ENCODE measurements at places on chromosomes 11 and 22.

DNA sequence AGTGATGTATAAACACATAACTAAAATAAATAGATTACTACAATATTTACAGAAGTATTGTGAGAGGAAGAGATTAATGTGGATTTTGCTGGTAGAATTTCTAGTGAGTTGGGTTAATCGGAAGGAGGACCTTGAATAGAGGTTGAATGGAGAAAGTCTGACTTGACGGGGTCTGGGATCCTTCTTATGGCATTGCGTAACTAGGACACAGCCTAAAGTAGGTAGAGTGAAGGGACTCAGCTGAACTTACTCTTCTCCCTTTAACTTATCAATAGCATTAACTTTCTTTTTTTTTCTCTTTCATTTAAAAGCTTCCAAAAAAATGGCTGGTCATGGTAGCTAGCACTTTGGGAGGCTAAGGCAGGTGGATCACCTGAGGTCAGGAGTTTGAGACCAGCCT, 139.2 kb downstream of the HIPK3 start:
- no peak for DNase-seq

DNA sequence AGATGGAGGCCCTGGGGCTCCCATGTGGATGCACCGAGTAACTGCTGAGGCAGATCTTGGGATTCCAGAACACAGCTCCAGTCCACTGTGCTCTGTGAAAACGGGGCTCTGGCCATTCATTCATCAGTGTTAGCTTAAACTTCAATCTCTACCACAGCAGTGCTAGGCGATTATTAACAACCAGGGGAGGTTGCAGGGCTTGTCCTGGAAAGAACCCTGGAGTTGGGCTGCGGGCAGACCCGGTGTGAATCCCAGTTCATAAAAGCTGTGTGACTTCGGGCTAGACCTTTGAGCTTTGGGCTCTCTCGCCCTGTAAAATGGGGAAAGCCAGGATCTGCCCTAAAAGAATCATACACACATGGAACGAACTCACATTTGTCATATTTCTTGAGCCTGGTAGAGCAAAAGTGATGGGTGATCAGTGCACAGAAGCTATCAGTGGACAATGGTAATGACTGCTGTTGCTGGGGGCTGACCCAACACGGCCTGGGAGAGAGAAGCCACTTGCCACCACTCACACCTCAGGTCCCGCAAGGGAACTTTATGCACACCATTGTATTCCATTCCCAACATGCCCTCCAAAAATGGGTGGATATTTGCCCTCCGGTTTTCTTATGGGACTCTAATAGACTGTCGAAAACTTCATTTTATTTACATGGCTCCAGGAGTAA, 15.6 kb upstream of the CRYBB3 start:
- no peak for DNase-seq

GRCh38 chr22:17811119-17811518, 36.9 kb upstream of the BID start:
- DNase-seq, result no peak

- DNase-seq, result no peak
Measured at GRCh38 chr11:134231958-134232659, 7.6 kb downstream of the VPS26B start.

- DNase-seq, result no peak
Measured at GRCh38 chr11:129590030-129590752, 214.5 kb downstream of the BARX2 start.

GRCh38 chr11:59918987-59919589, 19.1 kb upstream of the OOSP1 start:
- peak; percentile 72 for DNase-seq

GRCh38 chr11:45724153-45724552, 58.7 kb upstream of the CHST1 start:
- DNase-seq, result no peak

GRCh38 chr11:68756171-68756766, 4.9 kb upstream of the TESMIN start:
- peak; percentile 76 for DNase-seq

DNA sequence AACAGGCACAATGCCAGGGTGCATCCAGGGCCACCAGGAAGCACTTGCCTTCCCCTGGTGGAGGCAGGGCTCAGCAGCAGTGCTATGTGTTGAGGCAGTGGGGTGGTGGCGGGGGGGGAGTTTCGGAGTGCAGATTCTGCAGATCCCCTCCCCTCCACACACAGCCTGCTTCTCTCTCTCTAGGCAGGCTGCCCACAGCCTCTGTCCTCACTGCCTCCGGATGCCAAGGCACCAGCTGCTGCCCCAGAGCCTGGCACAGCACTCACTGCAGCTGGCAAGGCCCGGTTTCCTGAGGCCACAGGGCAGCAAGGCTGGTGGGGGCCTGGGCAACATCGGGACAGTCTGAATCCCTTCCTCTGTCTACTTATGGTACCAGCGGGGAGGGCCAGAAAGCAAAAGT, 35.8 kb downstream of the NRXN2 start:
- no peak for DNase-seq

DNA sequence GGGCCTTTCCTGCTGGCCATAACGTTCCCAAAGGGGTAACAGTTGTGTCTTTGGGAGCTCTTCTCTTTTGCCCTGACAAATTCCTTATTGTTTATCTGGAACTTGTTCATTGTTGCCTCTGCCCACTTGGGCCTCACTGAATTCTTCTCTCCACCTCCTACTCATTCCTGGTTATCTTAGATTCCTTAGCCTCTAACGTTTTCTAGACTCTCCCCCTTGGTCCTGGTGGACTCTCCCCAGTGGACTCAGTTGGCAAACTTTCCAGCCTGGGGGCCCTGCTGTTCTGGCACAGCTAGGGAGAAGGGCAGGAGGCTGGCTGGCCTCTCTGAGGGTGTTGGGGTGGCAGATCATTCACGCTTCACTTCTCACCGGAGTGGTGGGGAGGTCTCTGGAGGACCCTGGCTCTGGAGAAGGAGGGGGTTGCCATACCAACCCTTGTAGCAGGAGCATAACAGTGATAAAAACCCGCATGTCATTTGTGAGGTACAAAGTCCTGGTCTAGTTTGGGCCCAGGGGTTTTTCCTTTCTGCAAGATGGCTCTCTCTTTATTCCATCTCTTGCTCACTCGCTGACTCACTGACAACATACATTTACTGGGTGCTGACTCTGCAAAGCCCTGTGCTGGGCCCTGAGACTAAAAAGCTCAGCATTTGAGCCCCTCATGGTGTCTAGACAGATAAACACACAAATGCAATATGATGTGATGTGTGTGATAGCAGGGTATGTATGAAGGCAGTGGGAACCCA, 39.7 kb downstream of the YWHAH start:
- no peak for DNase-seq

DNA sequence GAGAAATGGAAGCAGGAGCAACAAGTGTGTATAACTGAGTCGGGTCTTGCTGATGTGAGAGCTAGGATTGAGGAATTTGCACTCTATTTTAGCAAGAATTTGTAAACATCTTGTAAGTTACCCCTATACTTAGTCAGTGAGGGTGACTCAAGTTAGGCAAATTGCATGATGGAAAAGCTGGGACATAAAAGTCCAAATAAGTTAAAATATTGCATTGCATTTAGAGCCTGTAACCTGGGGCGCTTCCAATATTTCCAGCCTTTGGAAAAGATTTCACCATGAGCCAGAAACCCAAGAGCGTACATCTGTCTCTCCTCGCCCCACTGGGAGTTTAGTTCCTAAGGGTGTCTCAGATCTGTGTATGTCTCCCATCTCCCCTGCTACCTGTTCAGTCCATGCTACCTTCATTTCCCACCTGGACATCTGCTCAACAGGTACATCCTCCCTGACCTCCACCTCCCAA, 37.0 kb upstream of the ACCSL start:
- no peak for DNase-seq

- DNase-seq, result no peak
Measured at GRCh38 chr11:18065572-18065971, 19.5 kb upstream of the TPH1 start.

DNA sequence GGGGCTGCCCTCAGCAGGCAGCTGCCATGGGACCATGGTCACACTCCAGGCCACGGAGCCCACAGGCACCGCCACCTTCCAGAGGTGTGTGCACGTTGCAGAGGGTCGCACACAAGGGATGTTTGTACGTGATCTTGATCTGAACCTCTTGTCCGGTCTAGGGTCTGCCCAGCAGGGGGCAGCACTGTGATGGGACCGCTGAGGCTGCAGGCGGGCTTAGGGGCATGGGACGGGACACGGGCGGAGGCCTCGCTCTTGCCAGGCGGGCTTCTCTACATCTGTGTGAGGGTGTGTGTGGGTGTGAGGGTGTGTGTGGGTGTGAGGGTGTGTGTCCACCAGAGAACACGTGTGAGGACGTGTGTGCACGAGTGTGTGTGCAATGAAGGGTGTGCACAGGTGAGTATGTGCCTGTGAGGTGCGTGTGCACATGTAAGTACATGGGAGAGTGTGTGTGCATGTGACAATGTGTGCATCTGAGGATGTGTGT, 52.4 kb downstream of the CACNA1I start:
- DNase-seq, result no peak

DNA sequence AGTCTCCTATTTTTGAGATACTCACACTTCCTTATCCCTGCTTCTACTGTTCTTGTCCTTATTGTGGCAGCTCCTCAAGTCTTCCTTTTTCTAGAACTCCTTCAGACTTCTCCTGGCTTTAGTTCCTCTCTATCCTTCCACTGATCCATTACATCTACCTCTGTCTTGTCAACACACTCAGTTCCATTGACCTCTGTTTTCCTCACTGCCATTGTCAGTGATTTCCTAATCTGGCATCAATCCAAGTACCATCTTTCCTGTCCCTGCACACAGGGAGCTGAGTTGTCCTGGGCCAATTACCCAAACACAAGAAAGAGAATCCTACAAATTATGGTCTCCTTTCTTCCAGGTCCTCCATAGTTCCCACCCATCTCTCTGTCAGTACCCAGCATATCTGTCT, 27.9 kb upstream of the RIC3 start:
- DNase-seq, result no peak

DNA sequence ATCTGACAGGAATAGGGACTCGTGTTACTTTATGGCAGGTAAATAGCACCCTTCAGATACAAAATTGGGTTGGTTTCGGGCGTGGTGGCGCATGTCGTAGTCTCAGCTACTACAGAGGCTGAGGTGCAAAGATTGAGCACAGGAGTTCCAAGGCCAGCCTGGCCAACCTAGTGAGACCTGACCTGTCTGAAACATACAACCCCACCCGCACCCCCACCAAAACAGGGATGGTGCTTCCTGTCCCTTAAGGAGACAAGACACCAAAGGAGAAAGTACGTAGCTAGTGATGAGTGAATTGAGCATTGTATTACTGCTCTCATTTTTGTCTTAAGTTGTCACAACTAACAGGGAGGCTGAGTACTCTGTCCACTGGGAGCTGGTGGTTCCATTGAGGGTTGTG, 14.1 kb downstream of the RBM4 start:
- no peak for DNase-seq

- DNase-seq, result peak; percentile 67
Measured at GRCh38 chr11:76234416-76235232, 28.3 kb upstream of the WNT11 start.

DNA sequence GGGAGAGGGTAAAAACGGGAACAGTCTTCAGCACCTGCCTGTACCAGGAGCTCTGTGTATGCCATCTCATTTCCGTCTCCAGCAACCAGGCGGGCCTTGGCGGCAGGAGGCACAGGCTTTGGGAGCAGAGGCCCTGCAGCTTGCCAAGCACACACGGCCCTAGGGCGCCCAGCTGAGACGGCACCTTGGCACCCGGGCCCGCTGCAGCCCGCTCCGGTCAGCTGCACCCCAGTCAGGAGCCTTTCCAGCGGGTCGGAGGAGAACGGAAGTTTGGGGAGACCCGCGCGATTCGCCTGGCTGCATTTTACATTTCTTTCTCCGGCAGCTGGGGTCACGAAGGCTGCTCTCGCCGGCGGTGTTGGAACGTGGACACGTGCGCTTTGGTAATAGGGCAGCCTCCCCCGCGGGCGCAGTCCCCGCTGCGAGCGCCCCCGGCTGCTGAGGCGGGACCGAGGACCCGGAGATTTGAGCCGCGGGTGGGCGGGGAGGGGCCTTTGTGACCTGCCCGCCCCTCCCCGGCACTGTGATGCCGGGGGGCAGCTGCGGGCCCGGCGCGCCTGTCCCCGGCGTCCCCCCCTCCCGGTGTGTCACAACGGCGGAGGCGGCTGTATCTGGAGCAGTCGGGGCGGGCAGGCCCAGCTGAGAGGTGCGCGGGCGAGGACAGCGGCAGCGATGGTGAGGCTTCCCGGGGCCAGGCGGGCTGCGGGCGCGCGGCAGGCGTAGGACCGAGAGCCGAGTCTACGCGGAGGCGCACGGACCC, at the start of gene TUBA8:
Gene TUBA8 (plus strand): TSS at position 616 of the 760 bp plus-strand sequence. CDS start 57 bp downstream, at position 673.
- peak; percentile 46 for DNase-seq

GRCh38 chr11:7578276-7578955, 64.6 kb downstream of the PPFIBP2 start:
- DNase-seq, result no peak

DNA sequence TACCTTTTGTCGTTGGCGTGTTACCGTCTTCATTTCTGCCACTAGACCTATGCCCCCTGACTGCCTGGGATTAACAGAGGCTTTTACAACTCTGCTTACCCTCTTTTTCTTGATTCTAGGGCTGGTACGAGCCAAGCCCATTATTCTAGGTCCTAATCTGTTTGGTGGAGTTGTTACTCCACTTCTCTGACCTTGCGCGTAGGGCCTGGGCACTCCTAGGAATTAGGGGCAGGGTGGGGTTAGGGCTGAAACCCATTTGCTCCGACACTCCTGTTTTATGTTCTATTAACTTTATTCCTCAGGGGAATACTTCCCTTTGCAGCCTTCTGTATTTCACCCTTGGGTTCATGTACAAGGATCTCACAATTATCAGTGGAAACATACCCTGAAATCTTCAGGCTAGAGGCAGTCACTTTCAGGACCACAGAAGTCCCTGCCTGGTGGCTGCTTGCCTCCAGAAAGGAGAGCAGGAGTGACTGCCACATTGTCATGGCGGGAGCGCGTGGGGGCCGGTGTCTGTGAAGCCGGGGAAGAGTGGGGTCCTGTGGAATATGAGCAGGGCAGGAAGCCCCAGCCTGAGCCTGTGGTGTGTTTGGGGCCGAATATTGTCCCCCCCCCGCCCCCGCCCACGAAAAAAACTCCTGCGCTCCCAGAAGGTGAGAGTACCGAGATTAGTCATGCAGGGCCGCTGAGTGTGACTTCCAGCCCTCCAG, 731 bp upstream of the SLC37A2 start:
- DNase-seq, result no peak

GRCh38 chr11:71947498-71947897, 18.7 kb downstream of the RNF121 start:
- no peak for DNase-seq

- DNase-seq, result no peak
Measured at GRCh38 chr11:73270855-73271477, 1.2 kb upstream of the P2RY6 start.

GRCh38 chr22:50670914-50671538, 1.6 kb upstream of the SHANK3 start:
- DNase-seq, result no peak

DNA sequence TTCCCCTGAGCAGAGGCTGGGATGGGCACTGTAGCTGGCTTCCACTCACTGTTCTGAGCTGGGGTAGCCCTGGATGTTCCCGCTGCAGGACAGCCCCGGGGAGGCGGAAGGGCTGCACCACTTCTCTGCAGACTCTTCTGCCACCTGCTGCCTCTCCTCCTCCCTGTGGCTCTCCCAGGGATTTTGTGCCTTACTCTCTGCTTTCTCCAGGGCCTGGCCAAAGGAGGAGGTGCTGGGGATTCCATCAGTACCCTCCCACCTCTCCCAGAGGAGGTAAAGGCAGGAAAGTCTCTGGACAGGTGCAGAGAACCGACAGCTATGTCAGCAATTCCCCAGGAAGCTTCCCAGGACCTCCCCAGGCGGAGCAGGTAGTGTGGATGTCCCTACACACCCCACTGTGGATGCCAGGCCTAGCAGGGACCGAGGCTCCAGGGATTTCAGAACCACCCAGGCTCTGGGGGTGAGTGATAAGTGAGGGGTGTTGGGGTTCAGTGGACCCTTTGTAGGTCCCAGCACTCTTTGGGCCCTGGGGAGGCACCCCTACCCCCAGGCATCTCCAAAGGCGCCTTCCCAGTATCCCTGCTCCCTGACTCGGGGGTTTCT, 11.3 kb downstream of the DUSP8 start:
- DNase-seq, result no peak

All from M059J (cell line).